ENCODE measurements at places on chromosomes 1 and 21. TPM values are rescaled to one million over a fixed set of nuclear protein-coding genes. Genes with fewer than 3 reads are reported as not detected.

The S100A8 gene
- not detected for total RNA-seq

The FCGR3A gene
- not detected for total RNA-seq

The PRAMEF26 gene
- total RNA-seq: not detected

The ZSWIM5 gene
- total RNA-seq: 0.15 TPM

The IGSF3 gene
- 1.7 TPM for total RNA-seq

The SH2D1B gene
- 0.10 TPM for total RNA-seq

The C1QA gene
- total RNA-seq: not detected

The OR2T35 gene
- not detected for total RNA-seq

The ADAMTS1 gene
- 1.7 TPM for total RNA-seq

Data from activated T-helper 1 cell treated with anti-CD3 and anti-CD28 coated beads, Interleukin-12 subunit alpha, Interleukin-12 subunit beta, Interleukin-2, Interleukin-4 antibody, amounts not matched to agents 30 ng/mL and 10 ng/mL and 1 ng/mL, durations not matched to agents 14 hours and 24 hours and 36 hours (primary cell).